Fibroblast of skin of back (primary cell): ENCODE measurements at places on chromosomes 3 and 15.
A peak's percentile ranks its signal among the peaks of the same experiment; 100 is the strongest.

- no peak for DNase-seq
Observed at GRCh38 chr3:116199063-116199462, 246.2 kb downstream of the LSAMP start.

GRCh38 chr3:33543601-33544000 is 103.4 kb upstream of the UBP1 start:
- no peak for DNase-seq

- DNase-seq: no peak
Observed at GRCh38 chr3:13042127-13042701, 31.0 kb downstream of the IQSEC1 start.

DNA sequence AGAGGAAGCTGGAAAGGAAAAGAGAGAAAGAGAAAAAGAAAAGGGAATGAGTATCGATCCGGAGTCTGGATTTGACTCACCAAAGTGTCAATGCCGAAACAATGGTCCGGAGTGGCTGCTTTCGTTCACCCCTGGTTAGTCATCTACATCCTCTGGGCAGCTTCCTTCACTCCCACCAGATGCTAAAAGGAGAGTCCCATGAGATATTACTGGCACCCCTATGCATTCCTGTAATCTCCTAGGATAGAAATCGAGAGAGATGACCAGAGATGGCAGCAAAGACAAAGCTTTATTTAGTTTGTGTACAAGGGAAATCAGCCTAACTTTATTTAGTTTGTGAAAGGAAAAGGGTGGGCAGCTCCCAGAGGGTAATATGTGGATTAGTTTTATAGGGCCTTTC is 622.2 kb downstream of the ZPLD1 start:
- peak; percentile 35 for DNase-seq

DNA sequence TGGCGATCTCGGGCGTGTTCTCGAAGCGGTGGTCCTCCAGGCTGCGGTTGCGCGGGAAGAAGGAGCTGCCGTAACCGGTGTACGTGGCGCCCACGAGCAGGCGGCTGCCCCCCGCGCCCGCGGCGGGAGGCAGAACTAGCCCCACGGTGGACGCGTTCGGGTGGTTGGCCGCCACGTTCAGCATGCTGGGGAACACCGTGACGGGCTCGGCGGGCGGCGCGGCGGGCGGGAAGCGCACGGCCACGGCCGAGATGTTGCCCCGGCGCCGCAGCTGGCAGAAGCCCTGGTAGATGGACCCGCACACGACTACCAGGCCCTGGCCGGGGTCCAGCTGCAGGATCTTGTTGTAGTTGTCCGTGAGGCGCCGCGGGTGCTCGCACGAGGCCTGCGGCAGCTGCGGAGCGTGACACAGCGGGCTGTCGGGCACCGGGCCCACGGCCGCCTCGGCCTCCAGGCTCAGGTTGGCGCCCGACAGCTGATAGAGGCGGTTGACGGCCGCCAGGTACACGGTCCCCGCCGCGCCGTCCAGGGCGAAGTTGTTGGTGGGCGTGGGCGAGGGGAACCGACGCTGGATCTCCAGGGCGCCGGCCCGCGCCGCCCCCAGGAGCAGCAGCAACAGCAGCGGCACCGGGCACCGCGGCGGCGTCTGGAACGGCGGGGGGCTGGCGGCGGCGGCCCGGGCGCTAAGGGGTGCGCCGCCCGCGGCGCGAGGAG is 397 bp downstream of the PLXND1 start:
- no peak for DNase-seq

DNA sequence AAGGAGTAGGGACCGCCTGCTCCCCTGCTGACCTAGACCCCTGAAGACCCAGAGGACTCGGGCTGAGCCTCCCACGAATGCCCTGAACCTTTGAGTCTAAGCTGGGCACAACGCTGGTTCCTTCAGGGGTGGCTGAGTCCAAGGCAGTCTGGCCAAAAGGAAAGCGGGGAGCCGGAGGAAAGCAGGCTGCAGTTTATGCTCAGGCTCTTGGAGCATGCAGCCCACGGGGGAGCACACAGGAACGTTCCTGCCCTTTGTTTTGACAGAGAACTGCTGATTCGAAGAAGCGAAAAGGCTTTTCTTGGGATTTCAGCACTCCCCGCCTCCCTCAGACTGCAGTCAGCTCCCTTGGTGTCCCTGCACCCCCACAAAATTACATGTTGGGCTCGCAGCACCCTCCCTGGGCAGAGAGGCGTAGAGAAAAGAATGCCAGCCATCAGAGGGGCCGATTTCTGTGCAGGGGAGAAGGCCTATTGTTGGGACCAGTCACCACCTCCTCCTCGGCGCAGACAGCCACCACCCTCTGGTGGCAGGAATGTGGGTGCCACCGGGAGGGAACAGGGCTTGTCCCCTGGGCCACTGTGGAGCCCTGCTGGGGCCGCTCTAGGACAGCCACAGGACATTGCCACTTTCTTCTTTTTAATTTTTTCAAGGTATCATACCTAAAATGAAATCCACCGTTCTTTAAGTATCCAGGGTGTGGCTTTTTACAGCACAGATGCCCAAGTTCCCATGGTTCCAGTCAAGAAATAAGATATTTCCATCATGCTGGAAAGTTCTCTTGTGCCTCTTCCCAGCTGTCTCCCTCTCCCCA is 72.2 kb downstream of the SMAD6 start:
- DNase-seq: peak; percentile 89

DNA sequence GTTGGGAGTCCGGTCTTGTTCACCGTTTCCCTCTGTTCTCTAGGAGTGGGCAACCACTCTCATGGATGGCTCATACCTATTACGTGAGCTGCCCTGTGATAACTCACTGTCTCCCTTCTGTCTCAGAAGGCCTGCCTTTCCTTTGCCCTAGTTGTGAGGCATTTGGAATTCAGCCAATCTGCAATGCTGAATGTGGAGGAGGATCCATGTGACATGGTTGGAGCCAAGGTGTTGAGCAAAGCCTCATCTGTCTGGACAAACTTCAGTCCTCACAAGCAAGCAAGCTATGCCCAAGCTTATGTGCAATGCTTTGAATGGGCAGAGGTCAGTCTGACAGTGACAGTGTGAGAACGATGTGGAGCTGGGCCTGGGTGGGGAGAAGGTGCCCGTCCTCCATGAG is 37.8 kb upstream of the ATP10A start:
- DNase-seq: peak; percentile 16

GRCh38 chr3:70393881-70394612 is 81.6 kb upstream of the MDFIC2 start:
- no peak for DNase-seq

DNA sequence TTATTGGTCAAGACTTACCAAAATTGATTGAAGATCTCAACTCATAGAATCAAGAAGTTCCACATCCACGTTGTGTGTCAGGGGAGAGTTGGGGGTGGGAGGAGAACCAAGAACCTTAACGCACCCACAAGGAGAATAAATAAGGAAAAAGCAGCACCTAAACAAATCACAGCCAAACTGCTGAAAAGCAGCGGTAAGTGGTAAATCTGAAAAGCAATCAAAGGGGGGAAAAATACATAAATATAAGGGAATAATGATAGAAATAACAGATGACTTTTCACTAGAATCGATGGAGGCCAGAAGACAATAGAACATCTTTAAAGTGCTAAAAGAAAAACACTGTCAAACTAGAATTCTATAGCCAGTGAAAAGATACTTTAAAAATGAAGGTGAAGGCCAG is 20.1 kb upstream of the BHLHE40 start:
- no peak for DNase-seq

GRCh38 chr3:41030220-41030619 is 169.1 kb upstream of the CTNNB1 start:
- no peak for DNase-seq

DNA sequence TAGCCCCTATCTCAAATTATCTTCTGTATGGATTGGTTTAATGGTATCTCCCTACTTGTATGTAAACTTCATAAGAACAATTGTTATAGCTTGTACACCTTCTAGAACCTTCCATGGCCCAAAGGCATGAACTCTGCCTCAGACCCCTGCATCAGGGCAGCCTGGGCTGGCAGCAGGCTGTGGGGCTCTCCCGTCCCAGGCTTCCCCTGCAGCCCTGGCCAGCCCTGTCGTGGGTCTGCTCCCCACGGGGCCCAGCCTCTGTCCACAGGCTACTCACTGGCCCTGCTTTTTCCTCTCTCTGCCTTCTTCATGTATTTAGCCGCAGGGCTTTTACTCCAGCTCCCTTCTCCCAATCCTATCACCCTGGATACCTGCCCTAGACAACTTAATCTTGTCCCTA is 4.4 kb downstream of the SCN5A start:
- DNase-seq: no peak
